ENCODE measurements at places on chromosomes 13 and 19.

DNA sequence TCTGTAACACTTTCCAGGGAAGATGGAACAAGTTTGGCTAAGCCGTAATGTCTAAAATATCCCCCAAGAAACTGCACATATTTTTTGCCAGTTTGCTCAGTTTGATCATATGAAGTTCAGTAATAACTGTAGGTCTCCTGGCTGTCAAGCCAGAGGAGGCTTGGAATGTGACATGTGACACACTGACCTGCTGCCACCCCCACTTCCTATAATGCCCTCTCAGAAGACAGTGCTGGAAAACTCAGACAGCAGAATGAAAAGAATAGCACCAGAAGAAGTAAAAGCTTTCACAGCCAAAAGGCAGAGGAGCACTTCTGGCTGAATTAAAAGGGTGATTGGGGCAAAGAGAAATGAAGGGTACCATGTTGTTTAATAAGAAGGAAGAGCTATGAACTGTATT, 67.4 kb upstream of the UBAC2 start:
- no peak for DNase-seq

DNA sequence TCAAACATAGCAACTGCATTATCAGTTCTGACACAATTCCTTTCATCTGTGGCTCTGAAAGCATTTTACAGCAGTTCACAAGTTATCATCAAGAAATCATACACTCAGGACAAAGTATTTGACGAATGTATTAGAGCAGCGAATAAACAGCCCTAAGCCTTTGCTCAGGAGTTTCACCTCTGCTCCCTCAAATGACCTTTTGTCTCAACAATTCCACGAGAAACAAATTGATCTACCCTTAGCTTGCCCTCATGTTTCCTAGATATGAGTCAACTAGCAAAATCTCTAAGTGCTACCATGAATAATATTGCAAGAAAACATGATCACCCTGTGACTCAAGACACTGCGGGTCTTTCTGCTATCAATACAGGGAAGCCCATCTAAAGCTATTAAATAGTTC, 396.1 kb downstream of the EFNB2 start:
- DNase-seq = no peak

GRCh38 chr19:50242581-50242980, 39.2 kb downstream of the MYH14 start:
- no peak for DNase-seq

DNA sequence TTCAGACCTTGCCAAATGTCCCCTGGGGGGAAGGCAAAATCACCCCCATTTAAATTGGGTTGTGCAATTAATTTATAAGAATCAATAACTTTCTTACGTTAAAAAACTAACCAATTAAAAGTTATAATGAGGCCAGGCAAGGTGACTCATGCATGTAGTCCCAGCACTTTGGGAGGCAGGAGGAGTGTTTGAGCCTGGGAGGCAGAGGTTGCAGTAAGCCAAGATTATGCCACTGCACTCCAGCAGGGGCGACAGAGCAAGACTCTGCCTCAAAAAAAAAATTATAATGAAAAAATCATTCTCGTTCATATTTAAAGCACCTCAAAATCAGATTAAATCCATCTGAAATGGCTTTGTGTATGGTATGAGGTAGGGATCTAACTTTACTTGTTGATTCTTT, 18.4 kb upstream of the SIGLEC14 start:
- no peak for DNase-seq

DNA sequence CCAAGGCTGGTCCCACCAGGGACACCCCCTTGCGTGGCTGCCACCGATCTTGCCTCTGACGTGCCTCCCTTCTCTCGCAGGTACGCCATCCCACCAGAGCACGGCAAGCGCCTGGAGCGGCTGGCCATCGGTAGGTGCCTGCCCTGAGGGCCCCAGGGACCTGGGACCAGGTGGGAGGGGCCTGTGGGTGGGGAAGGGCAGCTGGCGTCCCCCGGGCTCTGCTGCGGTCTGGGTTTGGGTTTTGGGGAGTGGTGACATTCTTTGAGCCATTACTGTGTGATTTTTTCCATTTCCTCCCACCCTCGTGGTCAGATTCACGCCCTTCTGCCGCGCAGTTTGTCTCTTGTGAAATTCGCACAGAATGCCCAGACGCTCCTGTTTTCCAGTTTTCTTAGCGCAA, 102.0 kb downstream of the KDM4B start:
- no peak for DNase-seq

- no peak for DNase-seq
Measured at GRCh38 chr19:45076851-45077730, 813 bp upstream of the ZNF296 start.

DNA sequence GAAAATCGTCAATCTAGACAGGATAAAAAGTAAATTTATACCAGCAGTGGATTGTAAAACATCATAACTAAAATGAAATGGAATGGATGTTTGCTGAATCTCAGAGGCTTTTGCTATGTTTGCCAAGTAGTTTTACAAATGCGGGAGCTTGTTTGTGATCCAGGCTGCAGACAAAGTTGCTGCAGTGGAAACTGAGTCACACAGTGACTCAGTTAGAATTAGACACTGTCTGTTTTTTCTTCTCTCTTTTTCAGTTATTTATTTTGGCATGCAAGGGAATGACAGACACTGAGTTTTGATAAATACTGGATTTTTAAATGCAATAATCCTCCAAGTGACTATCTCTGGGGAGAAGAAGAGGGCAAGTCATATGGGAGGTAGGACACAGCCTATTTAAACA, 4.6 kb upstream of the PNMA8A start:
- no peak for DNase-seq

- DNase-seq = no peak
Measured at GRCh38 chr19:4414144-4414799, 11.8 kb downstream of the CHAF1A start.

- no peak for DNase-seq
Measured at GRCh38 chr19:33175886-33176669, 18.1 kb upstream of the LRP3 start.

- DNase-seq = no peak
Measured at GRCh38 chr19:4719499-4719866, 4.2 kb downstream of the DPP9 start.

DNA sequence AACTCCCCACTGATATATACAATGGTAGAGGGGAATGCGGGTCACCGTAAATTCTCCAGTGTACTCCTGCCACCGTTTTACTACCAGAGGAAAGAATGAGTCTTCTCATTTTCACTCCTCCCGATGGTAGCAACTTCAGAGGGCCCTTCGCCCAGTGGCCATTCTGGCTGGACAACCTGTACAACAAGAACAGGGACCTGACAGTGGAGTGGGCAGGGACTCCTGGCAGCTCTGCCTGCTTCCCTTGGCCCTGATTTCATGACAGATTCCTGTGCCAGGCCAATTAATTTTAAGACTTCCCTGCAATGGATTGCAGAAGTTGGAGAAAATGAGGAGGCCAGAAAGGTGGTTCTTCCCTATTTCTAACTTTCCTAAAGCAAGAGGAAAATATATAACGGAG, 148.9 kb downstream of the GPC6 start:
- DNase-seq = no peak

GRCh38 chr13:107209824-107210722, 642.1 kb upstream of the ARGLU1 start:
- no peak for DNase-seq

DNA sequence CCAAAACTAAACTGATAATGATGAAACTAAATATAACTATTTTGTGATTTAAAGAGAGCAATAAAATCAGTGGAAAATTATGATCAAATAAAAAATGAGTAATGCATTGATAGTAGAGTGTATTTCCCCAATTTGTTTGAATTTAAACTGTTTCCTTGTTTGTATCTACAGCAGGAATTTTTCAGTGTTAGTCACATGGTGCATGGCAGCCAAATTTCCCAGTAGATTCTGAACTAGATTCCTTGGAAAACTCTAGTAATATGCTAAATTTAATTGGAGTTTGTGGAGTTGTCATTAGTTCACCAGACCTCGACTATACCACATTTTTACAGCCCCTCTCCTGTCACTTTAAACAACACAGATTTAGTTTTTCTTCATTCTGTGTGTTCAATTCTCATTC, 156.2 kb downstream of the PCCA start:
- no peak for DNase-seq

- DNase-seq = no peak
Measured at GRCh38 chr13:28128926-28129325, 9.4 kb upstream of the PAN3 start.

- DNase-seq = peak; percentile 18
Measured at GRCh38 chr13:48562296-48563066, 29.6 kb upstream of the RCBTB2 start.

- DNase-seq = no peak
Measured at GRCh38 chr13:90008707-90009149, 1338.8 kb upstream of the MIR17HG start.

GRCh38 chr13:28685892-28686291, 27.0 kb downstream of the POMP start:
- no peak for DNase-seq

GRCh38 chr19:7799640-7800355, 30.2 kb upstream of the EVI5L start:
- no peak for DNase-seq

DNA sequence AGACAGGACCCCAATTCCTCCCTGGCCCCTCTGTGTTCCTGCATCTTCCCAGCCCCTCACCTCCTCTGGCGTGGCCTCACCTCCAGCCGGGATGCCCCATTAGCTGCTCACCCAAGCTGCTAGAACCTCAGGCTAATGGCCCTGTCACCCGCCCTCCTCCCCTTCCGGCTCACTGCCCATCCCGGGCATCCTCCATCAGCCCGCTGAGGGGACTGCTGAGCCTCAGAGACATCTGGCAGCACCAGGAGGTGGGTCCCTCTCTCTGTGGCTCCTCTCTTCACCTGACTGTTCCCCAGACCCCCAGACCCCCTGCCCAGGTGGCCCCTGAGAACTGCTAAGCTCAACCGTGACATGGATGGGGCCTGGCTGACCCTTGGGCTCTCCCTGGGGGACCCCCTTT, 2.9 kb downstream of the FFAR1 start:
- DNase-seq = no peak

DNA sequence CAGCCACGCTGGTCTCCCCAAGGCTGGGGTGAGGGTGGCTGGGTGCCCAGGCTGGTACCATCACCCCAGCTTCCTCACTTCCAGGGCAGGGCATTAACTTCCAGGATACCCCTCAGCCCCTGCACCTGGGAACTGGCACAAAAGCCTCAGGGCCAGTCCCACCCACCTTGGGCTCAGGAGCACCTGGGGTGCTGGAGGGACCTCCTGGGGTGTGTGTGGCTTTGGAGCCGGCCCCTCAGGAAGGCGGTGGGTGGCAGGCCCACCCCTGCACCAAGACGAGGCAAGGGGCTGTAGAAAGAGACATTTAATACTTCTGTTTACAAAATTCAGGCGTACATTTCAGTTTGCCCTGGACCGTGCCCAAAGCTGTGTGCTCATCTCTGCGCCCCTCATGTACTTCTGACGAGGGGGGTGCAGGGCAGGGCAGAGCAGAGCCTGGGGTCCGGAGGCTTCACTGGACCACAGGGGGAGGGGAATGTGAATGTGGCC, 16.8 kb downstream of the MPND start:
- no peak for DNase-seq

GRCh38 chr13:49664606-49665005, 26.7 kb downstream of the EBPL start:
- no peak for DNase-seq

DNA sequence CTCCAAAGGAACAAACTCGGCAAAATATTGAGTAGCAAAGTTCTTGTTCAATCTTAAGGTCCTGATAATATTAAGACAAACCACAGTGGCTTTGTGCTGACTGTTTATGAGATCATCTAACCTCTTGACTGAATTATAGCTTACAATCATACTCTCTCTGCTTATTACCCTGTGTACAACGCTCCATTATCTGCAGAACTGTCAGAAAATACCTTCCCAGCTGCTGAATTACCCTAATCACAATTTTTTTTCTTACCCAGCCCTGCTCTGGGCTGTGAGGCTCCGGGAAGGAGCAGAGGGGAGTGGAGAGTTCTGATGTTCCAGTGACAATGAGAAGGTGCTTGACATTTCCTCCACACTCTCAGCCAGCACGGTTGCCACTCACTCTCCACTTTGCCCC, 64.8 kb downstream of the DCT start:
- no peak for DNase-seq

DNA sequence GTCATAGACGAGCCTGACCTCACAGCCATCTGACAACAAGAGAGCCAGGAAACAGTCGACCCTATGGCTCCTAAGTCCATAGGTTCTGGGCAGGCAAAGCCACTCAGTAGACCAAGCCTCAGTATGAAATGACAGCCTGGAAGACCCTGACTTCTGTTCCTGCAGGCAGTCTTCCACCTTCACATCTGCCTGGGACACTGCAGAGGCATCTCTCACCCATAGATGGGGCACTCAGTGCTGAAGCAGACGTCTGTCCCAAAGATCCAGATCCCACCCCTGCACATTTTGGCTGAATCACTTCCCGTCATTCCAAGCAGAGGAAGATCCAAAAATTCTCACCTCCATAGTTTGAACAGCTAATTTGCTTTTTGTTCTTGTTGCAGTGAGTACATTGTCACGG, 139.3 kb upstream of the ZNF507 start:
- DNase-seq = no peak

DNA sequence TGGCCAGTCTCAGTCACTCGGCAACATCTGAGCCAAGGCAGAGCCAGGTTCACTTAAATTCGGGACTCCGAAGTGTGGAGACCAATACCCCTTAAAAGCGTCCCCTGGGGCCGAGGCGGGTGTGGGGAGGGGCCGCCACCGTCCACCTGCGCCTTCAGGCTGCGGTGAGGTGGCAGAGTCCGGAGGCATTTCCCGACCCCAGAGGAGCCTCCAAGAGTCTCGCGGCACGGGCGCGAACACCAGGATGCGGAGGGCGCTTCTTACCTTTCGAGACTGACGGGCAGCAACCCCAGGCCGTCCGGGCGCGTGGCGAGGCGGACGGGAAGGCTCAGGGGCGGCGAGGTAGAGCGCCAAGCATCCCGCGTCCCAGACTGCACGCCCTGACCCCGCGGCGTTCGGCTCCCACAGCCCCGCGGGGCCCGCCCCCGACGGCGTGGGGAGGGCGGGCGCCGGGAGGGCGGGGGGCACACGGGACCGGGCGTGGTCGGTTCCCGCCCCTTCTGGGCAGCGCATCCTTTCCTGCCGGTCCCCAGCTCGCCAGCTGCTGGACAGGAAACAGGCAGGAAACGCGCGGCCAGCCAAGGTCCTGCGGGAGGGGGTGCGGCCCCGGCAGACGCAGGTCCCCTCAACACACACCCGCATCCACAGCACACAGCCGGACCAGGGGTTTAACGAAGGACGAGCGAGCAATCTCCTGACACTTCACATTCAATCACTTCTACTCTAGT, at the start of gene THSD1:
Gene THSD1 (minus strand): TSS at position 406 of the 728 bp plus-strand sequence. CDS start 3,572 bp downstream, outside the sequence.
- no peak for DNase-seq

DNA sequence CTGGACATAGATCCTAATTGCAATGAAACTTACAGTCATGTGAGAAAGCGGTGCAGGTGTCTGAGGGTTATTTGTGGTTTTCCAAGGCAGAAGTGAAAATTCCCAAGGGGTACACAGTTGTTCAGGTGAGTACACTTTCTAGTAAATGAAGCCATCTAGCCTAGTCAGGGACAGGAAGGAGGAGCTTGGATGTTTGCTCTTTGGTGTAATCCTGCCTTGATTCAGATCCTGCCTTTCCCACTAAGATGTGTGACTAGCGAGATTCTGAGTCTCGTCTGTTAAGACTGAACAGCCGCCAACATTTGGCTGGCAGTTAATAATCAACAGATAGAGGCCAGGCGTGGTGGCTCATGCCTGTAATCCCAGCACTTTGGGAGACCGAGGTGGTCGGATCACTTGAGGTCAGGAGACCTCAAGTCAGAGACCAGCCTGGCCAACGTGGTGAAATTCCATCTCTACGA, 2.5 kb downstream of the RPS9 start:
- DNase-seq = no peak

- no peak for DNase-seq
Measured at GRCh38 chr19:41994994-41995958, 1.2 kb upstream of the ATP1A3 start.
